ENCODE measurements at places on chromosomes 4 and X.

DNA sequence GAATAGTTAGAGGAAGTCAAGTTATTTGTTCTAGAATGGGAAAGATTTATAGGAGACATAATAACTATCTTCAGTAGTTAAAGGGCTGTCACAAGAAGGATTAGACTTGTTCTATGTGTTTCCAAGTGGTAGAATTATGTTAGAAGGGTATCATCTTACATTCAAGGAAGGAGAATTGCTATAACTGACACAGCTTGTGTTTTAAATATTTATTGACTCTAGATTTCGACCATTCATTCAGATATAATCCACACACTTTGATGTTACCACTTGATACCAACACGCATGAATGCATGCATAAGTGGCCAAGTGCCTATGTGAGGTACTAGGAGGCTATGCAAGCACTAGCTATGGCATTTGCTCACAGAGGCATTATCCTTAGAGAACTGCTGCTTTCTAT is 122.7 kb downstream of the CCNB3 start:
- no peak for DNase-seq

DNA sequence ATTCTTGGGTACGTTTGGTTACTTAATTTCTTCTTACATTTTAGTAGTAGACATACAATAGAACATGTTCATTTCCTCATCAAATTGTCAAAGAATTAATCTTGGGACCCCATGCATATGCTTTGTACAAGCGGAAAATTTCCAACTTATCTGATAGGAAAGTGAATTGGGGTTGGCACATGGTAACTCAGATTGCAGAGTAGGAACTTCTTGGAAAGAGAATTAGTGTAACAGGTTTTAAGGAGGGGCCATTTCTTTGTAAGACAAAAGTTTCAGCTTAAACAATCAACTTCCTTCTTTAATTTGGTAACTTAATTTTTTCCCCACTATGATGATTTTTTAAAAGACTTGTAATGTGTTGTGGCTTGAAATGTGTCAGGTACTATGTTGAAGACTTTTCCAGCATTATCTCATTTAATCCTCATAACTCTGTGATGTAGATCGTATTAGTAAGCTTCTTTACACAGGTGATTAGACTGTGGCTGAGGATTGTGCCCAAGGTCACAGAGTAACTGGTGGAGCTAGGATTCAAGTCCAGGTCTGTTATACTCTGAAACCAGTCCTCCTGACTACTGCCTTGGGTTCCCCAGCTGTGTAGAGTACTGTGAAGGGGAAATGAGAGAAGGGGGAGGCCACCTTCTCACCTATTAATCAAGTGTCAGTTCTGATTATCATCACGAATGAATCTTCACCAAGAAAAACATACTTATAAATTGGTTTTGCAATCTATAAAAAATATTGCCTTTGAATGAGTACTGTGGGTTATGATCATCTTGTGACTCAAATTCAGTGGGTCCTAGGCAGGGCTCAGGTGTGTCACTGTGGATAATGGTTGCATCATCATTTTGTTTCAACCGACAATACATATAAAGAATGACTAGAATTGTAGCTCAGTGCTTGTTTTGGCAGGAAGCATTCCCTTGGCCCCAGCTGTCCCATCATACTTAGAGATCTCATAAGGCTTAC is 4.3 kb downstream of the GK start:
- no peak for DNase-seq

DNA sequence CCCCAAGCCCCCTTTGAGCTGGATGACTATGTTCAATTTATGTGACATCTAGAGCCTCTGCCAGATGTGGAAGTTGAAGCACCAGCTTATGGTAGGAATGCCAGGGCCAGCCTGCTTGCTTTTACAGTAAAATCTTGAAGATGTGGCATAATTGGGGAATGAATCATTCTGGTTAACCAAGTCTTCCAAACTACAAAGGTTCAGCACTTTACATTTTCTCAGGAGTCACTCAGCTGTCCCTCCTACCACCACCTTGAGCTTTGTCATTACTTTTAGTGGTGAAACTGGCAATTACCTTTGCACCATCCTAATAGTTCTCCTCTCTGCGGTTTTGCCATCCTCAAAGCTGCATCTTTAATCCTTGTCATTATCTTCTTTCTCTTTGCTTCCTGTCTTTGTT is 172.2 kb downstream of the HS6ST2 start:
- DNase-seq: no peak

GRCh38 chr4:151486168-151486567 is 77.2 kb downstream of the FHIP1A start:
- DNase-seq: no peak

DNA sequence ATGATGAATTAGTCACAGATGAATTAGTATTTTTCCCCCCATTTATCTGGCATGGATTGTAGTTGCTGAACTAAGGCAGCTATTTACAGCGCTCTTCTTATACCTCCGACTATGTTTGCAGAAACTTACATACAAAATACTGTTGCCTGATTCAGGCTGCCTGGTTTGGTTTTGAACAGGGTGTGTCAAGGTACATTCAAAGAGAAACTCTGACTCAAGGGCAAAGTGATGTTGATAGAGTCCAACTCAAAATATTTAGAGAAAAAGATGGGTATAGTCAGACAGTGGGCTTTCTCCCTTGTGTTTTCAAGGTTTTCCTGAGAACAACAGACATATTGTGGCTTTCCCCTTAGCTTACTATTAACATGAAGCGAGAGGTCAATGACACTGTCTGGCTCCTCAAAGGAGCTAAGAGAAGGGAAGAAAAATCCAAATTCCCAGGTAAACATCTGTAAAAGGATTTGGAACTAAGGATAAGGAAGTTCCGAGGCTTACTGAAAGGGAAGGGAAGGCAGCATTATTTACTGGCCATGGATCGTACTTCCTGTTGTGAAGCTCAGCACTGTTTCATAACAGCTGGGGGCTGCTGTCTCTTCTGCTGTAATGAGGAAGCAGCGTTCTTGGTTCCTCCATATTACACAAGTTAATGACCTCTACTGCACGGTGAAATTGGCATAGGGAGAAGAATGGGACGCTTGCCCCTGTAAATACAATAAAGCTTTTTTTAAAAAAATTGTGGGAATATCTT is 30.9 kb downstream of the FAM9C start:
- no peak for DNase-seq

DNA sequence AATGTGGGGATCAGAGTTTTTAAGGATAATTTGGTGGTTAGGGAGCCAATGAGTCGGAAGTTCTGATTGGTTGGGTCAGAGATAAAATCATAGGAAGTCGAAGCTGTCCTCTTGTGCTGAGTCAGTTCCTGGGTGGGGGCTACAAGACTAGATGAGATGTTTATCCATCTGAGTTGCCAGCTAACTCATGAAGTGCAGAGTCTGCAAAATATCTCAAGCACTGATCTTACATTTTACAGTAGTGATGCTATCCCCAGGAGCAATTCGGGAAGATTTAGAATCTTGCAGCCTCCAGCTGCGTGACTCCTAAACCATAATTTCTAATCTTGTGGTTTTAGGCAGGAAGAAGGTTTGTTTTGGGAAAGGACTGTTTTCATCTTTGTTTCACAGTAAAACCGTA is 565.8 kb upstream of the SPANXN1 start:
- no peak for DNase-seq

- no peak for DNase-seq
Observed at GRCh38 chrX:131671735-131672134, 127.9 kb downstream of the OR13H1 start.

DNA sequence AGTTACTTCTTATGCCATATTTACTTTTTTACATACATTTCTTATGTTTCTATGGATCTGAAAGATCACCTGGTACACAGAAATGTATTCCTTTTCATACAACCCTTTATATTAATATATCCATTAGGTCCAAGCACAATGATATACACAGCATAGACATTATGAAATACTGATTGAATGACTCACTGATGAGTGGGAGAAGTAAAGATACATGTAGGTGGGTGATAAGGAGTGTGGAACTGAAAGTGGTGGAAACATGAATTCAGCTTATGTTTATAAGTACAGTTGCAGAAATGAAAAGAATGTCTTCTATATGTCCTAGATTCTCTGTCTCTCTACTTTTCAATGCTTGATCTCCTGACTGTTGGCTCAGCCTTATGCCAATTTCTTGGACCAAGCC is 87.9 kb downstream of the YIPF7 start:
- DNase-seq: no peak

DNA sequence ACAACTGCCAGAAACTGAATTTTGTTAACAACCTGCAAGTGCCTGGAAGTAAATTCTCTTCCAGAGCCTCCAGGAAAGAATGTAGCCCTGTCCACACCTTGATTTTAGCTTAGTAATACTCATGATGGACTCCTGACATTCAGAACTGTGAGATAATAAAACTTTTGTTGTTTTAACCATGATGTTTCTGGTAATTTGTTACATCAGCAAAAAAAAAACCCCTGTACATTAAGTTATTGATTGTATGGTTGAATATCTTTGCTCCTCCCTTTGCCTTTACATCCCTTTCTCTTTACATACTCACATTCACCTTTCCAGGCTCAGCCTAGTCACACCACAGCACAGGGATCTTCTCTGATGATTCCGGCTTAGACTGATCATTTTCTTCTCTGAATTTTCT is 881.8 kb upstream of the GRID2 start:
- DNase-seq: no peak

GRCh38 chr4:108395786-108396185 is 224.6 kb upstream of the RPL34 start:
- no peak for DNase-seq

DNA sequence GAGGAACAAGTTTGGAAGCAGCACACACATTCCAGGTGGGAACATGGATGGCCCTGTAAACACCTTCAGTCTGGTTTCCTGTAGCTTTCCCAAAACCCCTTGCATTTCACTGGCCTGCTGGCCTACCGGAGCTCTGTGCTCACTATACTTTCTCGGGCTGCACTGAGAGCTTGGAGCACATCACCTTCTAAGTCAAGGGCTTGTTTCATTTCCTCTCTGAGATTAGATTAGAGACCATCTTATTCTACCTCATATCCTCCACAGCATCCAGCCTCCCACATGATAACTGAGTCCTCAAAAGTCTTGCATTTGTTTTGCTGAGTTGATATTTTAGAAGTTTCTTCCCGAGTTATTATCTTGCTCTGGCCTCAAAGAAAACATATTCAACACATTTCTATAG is 147.7 kb downstream of the RASL11B start:
- DNase-seq: no peak

Data from omental fat pad (tissue), 4 donors.